ENCODE measurements at places on chromosomes 5 and 9. TPM values are rescaled to one million over a fixed set of nuclear protein-coding genes. Genes with fewer than 3 reads are reported as not detected.

The BNC2 gene
- 15.7 TPM for total RNA-seq

The ADGRD2 gene
- not detected for total RNA-seq

The CDC26 gene
- 14.9 TPM for total RNA-seq

The FASTKD3 gene
- total RNA-seq = 13.3 TPM

The PARP8 gene
- 23.1 TPM for total RNA-seq

The SETD9 gene
- total RNA-seq = 9.1 TPM

The EIF4E1B gene
- not detected for total RNA-seq

The KDM4C gene
- 45.2 TPM for total RNA-seq

The MRPS30 gene
- total RNA-seq = 123 TPM

The FCN2 gene
- 1.2 TPM for total RNA-seq

The TRPM6 gene
- total RNA-seq = 3.0 TPM
